ENCODE measurements at places on chromosomes 5 and 9.

DNA sequence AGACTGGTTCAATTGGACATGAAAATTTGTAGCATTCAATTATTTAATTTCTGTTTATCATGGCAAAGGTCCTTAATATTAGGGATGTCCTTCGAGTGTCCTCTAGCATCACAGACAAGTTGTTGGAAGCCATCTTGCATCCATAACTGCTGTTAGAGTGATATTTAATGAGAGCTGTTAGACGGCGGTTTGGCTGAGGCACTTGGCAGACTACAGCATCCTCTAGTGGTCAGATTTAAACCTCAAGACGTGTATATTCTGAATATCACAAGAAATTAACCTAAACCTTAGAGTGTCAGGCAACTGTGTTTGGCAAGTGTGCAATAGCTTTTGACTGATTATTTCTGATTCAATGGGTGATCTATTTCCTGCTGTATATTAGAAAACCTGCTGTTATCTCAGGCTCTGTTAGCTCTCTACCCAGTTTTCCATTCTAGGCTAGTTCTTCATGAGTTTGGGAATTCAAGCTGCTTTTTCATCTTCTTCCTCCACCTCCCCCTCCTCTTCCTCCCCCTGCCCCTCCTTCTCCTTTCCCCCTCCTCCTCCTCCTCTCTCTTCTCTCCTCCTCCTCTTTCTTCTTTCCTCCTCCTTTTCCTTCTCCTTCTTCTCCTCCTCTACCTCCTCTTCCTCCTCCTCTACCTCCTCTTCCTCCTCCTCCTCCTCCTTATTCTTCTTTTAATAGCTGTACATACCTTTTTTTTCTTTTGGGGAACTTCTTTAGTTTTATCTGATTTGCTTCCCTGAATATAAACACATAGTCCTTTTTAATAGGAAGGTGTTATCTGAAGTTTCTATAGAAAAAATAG lies 8.6 kb downstream of the SPINK1 start:
- peak; percentile 75 for DNase-seq

GRCh38 chr5:127696683-127697082 lies 6.5 kb upstream of the CCDC192 start:
- peak; percentile 45 for DNase-seq

DNA sequence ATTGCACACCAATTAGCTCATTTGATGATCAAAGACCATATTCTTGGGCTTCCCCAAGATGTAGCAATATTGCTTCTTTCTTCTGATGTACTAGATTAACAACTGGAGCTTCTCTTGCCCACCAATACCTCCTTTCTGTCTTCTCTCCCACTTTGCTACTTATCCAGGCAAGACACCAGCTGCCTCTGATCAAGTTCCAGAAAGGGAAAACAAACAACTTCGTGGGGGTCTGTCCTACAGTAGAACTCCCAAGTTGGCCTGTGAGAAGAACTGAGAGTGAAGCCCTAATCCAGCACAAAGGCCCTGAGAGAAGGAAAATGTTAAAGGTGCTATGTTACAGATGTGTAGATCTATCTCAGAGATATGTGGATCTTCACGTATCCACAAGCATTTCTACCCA lies 44.9 kb downstream of the ADAMTS12 start:
- DNase-seq = peak; percentile 46

DNA sequence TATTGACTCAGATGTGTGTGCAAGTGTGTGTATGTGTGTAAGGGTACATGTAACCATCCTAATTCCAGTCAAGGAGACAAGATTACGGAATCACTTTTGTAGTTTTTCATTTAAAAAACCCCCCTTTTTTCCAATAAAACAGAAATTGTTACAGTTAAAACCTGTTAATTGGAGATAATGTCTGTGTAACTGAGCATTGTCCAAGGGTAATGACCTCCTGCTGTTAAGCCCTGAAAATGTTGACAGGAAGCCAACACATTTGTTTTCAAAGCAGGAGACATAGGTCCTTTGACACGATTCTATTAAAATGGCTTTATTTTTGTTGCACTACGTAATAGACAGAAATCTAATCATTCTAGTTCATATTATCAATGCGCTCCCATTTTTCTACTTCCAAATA lies 457.3 kb upstream of the ARRDC3 start:
- no peak for DNase-seq

- no peak for DNase-seq
Measured at GRCh38 chr5:134609232-134609851, 23.3 kb downstream of the SAR1B start.

DNA sequence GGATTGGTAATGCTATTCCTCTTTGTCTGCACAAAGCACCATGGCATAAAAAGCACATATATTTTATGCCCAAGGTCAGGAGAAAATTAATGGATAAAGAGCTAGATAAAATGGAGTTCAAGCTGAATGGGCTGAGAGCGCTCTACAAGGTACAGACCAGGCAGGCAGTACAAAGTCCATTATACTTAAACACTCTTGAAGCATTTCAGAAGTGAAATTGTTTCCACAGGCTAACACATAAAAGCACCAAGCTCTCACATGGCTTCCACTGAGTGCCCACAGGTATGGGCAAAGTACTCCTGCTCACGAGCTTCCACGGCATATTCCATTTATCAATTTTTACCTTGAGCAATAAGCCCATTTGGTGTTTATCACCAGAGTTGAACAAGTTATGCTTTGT lies 771.2 kb upstream of the DMAC1 start:
- DNase-seq = no peak

- no peak for DNase-seq
Measured at GRCh38 chr9:127970401-127971313, 10.1 kb downstream of the EEIG1 start.

- DNase-seq = no peak
Measured at GRCh38 chr9:95923794-95924193, 48.3 kb downstream of the ERCC6L2 start.

DNA sequence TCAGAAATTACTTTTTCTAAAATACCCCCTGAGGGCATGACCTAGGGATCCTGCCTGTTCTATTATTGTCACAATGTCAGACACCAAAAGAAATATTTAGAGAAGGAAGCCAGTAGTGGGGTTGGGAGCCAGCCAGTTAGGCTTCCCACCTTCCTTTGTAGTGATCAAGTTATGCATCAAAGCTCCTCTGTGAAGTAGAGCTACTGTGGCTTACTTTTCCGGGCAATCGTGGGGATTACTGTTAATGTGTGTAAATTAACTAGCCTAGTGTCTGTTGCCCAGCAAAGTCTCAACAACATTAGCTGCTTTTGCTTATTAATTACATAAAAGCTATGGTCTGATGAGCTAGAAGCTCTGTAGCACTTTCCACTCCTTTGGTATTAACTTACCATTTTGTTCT lies 109.0 kb upstream of the PCAT7 start:
- DNase-seq = peak; percentile 8

GRCh38 chr5:158514986-158515359 lies 584.7 kb downstream of the EBF1 start:
- DNase-seq = no peak

DNA sequence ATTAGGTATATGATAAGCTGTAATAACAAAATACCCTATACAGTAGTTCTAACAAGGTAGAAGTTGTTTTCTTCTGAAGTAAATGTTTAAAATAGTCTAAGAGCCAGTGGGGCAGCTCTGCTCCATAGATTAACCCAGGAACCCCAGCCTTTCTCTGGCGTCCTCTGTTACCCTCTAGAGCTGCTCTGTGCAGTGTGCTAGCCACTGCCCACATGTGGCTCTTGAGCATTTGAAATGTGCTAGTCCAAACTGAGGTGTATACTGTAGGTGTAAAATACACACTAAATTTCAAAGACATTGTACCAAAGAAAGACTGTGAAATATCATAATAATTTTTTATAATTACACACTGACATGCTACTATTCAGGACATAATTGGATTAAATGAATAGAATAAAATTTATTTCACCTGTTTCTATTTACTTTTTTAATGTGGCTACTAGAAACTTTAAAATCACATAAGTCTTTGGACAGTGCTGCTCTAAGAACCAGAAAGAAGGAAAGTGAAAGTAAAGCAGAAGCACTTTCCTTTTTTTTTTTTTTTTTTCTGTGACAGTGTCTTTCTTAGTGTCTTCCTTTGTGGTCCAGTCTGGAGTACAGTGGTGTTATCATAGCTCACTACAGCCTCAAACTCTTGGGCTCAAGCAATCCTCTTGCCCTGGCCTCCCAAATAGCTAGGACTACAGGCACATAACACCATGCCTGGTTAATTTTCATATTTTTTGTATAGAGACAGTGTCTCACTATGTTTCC lies 39.3 kb downstream of the RAI14 start:
- DNase-seq = no peak

DNA sequence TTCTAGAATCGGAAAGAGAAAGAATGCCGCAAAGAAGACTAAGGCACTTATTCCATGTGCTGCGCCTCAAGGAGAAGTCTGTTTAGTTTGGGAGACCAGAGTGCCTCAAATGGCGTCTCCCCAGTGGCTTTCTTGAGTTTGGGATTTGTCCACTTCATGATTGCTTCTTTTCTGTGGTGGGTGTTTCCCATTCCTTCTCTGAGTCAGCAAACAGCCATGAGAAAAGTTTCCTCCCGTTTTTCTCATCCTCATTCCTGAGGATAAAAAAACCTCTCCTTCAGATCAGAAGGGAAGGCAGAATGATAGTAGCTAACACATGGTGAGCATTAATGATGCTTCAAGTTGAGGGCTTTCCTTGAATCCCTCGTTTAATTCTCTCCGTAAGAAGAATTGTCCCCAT lies 275.9 kb upstream of the WWC1 start:
- peak; percentile 24 for DNase-seq

DNA sequence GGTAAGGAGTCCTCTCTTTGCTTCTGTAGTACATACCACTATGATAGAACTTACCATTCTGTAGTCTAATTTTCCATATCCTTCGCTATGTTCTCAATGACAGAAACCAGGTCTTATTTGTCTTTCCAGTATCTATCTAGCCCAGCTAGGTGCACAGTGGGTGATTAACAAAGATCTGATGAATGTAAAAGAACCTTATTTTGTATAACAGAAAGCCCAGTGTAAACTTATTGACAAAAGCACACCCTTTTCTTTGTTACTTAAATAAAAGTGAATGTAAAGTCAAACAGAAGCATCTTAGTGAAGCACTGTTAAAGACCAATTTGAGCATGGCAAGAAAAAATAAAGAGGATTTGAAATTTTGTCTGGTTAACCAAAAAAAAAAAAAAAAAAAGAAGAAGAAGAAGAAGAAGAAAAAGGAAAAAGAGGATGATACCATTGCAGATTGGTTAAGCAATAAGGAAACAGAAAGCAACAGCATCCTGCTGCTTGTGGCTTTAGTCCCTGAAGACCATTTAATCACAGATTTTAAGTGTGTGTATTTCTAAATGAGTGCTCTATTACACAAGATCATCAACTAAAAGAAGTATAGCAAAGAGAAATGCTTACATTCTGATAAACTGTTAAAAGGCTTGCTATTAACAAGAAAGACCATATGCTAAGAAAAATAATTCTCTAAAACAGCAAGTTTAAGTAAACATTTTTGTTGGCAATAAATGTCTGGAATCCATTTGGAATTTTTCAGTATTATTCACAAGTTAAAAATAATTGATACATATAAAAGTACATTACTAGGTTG lies 21.2 kb downstream of the MEGF9 start:
- DNase-seq = peak; percentile 45

DNA sequence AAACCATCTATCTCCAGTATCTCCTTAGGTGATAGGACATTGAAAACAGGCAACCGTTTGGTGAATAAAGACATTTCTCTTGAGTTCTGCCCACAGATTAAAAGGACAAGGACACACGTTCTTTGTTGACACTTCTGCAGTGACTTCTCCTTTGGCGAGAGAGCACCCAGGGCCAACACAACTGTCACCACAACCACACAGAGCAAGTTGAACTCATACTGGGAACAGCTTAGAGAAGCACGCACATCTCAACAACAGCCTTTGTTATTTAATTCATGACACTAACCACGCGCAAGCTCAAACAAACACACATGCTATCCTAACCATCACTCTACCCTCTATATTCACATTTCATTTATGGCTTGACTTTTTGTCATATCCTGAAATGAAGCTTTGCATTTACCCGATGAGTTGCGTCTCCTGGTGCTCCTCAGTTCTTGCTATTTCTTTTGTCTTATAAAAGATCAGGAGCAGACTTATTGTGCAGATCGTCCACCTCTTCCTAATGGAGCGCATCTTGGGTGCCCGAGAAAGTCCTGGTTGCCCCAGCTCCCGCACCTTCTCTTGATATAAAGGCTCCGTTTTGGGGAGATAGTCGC lies 543 bp downstream of the ST8SIA4 start:
- peak; percentile 48 for DNase-seq

- DNase-seq = no peak
Measured at GRCh38 chr5:114948986-114949621, 220.6 kb downstream of the TRIM36 start.

DNA sequence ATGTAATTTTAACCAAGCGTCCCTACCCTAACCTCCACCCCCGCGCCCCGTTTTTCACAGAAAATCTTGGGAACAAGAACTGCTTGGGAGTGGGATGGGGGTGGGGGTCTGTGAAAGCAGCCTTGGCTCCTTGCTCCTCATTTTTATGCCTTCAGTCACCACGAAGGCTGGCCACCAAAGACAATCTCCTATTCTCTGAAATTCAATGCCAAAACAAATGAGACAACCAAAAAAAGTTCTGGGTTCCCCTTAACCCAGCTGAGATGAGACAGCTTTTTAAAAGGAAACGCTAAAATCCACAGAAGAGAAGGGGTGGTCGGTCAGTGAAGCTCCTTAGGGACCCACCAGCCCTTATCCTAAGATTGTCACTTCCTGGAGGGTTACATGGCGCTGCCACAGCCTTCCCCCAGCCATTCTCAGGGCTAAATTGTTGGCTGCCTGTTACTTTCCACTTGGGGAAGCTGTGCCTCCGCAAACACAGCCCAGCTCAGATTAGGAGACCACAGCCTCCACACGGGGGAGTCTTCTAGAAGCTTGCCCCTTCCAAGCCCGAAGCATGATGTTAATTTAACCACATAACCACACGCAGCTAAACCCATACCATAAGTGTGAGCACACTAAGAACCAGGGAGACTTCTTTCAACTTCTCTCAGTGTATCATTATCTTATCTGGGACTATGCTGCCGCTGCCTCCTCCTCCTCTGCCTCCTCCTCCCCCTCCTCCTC lies 136.3 kb downstream of the FOXD1 start:
- peak; percentile 97 for DNase-seq

DNA sequence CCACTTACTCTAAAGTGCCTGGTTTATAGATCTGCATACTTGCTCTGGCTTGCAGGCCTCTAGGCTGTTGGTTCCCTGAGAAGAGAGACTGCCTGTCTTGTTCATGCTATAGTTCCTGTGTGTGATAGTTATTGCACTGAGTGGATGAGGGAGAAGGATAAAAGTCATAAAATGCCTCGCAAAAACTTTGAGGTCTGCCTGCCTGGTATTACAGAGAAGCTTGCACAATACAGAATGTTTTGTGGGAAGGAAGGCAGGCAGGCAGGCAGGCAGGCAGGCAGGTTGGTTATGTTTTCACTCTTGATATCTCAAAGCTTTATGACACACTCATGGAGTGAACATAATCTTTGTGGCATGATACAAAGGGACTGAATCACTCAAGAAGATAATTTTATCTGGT lies 287.1 kb downstream of the SLIT3 start:
- DNase-seq = no peak

- peak; percentile 52 for DNase-seq
Measured at GRCh38 chr5:100901821-100902341, 1.2 kb downstream of the ST8SIA4 start.

Measured in astrocyte of the spinal cord (primary cell).